Posterior cingulate gyrus (tissue), 11 donors: ENCODE measurements at places on chromosomes 6 and 20.

DNA sequence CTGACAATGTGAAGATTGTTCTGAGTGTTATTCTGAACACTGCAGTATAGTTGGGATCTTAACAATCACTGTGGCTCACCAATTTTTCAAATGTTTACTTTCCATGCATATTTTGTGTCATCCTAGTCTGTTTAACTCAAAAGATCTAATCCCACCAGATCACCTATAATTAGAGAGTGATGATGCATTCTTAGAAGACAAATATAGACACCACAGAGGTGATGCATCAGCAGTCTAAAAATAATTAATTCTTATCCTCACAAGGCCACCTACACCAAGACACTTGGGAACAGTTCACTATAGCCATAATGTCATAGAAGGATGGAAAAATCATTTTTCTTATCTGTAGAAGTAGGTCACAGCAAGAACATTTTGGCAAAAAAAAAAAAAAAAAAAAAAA is 154.8 kb downstream of the UBE3D start:
- DNase-seq: no peak

DNA sequence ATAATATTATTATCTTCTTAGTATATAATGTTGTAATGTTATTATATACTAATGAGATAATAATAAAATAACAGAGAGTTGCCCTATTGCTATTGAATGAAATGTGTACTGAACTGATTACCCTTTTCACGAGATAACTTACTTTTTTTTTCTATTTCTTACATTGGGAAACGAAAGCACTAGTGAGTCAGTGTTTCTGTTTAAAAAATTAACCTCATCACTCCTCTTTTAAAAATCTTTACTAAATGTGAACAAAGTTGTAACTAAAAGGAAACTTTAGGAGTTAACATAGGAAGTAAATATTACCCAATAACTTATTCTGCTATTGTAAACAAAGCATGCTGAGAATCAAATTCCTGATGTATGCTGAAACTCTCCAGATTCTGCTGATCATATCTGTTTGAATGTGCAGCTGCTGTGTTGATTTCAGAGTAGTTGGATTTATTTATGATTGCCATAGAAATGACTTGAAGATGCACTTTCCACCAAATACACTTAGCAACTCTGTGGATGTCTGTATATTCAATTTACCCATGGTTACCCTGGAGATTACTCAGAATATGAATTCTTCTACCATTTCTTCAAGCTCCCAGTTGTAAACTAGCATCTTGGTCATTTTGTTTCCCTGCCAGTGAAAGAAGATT is 523.4 kb downstream of the TENT5A start:
- no peak for DNase-seq

DNA sequence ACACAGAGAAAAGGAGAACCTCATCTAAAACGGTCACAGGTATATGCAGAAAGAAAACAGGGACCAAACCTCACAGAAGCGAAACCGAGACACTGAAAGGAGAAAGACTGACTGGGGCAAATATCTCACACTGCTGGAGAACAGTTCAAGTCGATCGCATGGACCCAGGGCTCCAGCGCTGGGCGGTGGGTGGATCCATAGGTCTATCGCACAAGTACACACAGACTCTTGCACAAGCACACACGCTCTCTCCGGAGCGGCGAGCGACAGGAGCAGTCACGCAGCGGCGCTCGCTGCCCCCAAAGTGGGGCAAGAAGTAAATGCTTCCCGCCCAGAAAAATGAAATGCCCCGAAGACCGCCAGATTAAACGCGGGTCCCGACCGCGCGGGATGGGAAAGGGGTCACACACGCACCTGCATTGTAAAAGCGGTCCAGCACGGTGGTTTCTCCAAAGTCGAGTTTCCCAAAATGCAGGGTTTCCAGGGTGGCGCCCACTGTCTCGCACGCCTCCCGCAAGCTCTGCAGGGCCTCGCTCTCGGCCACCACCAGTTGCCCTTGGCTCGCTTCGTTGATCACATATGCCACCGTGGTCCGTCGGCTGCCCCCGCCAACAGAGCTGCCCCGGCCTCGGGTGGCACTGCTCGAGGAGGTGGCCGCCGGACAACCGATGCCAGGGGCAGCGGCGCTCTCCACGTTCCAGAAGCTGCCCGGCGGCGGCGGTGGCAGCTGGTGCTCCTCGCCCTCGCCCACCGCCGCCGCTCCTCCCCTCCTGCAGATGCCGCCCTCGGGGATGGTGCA is 782 bp downstream of the MAP3K5 start:
- DNase-seq: peak; percentile 34

DNA sequence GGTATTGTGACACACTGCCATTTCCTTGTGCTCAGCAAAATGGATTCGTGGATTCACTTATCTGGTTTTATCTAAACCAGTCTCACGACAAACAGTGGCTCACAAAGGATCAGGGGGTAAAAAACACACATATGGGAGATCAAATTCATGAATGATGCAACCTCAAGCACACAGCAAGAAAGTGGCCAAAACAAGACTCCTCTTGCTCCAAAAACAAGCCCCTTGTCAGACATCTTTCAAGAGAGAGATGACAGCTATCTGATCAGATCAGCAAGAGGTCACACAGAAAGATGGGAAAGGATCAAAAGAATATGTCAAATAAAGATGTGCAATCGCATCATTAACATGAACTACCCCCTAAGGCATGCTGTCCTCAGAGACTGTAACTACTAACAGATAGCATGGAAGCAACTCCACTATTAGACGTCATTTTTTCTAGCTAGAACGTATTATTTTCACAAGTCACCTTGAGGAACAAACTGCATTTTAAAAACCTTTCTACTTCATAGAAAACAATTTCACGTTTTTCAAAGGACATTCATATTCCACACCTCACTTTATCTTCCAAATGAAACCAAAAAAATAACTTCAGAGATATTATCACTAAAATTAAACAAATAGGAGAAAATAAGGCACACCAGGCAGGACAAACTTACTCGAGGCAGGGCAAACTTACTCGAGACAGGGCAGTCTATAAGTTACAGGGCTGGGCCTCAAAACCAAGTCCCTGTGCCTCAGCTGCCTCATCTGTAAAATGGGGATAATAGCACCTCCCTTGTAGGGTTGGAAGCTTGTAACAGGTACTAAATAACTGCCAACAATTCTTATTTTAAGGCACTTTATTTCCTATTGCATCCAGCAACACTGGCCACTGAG is 122.3 kb downstream of the PREX1 start:
- no peak for DNase-seq

- DNase-seq: no peak
Measured at GRCh38 chr20:44195605-44196004, 8.6 kb upstream of the JPH2 start.

DNA sequence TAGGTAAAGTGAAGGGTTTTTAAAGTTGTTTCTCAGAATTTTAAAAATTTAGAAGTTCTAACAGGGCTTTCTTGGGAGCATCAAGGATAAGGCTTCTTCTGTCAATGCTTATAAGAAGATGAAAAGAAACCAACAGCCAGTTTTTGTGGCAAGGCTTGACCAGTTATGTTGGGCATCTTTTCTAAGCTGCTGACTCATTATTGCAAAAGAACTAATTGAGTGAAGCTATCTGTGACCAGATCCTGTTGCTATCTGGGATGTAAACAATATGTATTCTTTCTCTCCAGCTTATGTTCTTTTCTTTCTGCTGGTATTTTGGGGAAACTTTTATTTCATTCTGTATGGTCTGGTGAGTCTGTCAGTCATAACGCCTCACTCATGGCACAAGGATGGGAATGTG is 643.8 kb downstream of the HDGFL1 start:
- DNase-seq: no peak

DNA sequence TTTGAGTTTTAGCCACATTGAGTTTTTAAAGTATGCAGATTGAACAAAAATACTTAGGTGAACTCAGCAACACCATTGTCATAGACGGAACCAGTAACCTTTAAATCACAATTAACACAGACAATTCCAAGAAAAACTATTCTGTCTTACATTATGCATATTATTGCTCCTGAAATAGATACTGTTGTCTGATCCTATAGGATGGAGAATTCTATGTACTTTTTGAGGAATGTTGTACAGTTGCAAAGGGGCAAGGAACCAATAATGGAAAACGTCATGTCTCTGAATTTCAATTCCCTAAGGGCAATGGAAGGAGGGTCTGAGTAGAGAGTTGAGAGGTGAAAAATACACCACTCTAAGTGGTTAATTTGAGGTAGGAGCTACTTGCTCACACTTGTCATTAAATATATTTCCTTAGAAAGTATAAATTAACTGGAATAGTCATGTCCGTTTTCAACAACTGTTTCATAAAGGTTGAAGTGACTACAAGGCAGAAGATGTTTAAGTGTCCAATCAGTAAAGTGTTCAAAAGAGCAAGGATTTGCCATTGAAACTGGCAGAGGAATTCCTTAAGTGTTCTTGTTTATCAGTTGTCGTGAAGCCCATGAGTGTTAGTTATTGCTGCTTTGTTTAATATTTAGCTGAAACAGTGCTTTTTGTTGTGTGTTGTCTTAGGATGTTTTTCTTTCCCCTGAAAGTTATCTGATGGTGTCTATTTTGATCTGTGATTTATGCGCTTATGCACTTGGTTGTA is 1.3 kb downstream of the NKAIN2 start:
- DNase-seq: no peak

- DNase-seq: no peak
Measured at GRCh38 chr6:43807228-43808061, 37.4 kb downstream of the VEGFA start.

- no peak for DNase-seq
Measured at GRCh38 chr6:15088904-15089568, 156.8 kb upstream of the JARID2 start.

GRCh38 chr6:40912158-40912946 is 126.7 kb downstream of the UNC5CL start:
- peak; percentile 39 for DNase-seq

GRCh38 chr6:12538881-12539357 is 177.6 kb upstream of the PHACTR1 start:
- no peak for DNase-seq

GRCh38 chr6:53179961-53180651 is 31.5 kb upstream of the GCM1 start:
- no peak for DNase-seq

DNA sequence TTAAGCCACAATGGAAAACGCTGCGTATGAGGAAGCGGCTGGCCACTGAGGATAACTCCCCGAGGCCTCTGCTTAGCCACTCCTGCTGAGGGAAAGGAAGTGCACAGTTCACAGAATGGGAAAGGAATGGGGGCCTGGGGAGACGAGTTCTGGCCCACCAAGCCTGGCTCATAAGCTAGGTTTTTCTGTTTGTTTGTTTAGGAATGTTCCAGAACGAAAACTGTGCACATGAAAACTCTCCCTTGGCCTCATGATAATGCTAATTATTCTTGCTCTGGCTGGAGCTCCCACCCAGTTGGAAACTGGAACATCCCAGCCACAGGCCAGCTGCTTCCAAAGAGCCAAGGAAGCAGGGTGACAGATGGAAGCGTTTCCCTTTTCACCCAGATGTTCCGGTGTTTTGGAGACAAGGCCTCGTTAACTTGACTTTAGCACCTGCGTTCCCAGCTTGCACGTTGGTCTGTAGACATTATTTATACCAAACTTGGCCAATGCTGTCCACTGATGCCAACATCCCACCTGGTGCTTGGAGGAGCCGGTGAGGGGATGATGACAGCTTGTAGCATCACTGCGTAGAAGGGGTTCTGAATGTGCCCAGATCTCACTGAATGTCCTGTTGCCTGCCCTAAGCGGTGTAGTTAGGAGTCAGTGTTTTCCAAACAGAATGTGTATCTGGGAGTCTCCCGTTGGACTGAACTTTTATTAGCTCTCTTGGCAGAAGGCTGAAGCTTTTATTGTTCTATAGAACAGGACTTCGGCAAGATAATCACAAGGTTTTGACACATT is 34.5 kb downstream of the APCDD1L start:
- no peak for DNase-seq

DNA sequence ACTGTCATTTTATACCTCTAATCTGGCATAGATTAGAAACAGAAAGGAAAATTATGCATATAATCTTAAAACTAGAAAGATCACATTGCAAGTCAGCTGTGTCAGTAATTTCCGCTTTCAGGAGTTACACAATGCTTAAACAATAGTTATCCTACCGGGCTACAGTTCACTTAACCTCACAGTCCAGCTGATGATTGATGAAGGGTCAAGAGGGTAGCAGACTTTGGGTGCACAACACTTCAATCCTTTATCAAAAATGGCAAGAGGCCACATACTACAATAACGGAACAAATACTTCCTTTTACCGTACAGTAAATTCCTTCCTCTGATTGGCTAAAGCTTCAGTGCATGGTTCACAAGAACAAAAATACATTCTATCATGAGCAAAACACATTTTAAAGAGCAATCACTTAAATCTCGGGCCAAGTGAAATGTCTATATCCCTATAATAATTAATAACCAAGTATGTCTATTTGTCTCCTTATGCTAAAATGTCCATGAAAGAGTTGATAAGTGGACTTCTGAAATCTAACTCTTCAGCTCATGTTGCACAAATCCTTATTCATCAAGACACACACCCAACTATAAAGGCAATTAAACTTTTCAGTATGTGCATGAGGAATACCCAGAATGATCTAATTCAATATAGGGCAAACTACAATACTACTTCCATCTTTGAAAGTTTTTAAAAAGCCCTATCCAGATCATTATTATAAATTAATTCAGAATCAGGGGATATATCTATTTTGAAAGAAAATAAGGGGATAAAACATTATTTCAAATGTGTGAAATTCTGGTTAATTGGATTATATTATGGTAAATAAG is 76.8 kb downstream of the HIVEP2 start:
- DNase-seq: no peak

DNA sequence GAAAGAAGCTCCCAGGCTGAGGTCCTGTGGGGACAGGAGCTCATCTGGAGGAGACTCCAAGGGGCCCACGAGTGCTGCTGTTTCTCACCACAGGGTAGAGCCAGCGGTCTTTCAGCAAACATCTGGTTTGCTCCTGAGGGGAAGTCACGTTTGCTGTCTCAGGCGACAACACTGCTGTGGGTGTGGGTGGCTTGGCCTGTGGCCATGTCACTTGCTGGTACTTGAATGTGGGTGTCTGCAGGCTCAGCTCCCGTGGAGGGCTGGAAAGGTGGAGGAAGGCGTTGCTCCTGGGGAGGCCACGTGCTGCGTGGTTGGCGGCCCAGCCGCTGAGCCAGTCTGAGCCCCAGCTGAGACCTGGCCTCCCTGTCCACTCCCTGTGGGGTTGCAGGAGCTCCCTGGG is 52.8 kb upstream of the MPC1 start:
- DNase-seq: peak; percentile 10
